ENCODE measurements at places on chromosomes 3 and 15. TPM values are rescaled to one million over a fixed set of nuclear protein-coding genes. Genes with fewer than 3 reads are reported as not detected.

- no peak for DNase-seq
These were observed 192.6 kb downstream of the RAP2B start for GRCh38 chr3:153354641-153355040.

The ISLR gene
- total RNA-seq: 110 TPM

GRCh38 chr3:184788751-184789150, 23.2 kb upstream of the VPS8 start:
- no peak for DNase-seq

The LEKR1 gene
- 2.7 TPM for total RNA-seq

DNA sequence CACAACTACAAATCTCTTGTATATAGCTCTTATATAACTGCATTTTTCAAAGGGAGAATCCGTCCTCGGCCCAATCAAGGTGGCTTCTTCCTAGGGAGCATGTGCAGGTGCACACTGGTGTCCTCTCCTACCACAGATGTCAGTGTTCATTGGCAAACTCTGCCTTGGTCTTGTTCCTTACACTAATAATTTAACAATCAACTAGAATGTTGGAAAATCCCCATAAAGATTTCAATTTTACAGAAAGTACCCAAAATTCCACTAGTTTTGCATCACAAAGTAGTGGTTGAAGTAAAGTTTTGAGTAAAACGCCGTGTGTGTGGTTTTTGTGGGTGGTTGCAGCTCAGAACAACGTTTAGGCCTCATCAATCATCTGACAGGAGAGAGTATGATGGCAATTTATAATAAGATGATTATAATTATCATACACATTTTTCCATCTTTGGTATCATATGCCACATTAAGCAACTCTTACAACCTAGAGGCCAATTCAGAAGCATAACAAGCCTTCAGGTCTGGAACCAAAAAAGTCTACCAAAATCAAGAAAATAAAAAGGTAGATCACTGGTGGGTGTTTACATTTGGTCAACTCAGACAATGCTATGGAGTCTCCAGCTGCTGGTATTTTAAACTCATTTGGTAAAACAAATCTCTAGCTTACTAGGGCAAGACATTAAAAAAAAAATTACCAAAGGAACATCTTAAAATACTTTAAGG, 128.9 kb upstream of the BHLHE40 start:
- no peak for DNase-seq

The HLTF gene
- total RNA-seq: 72.7 TPM

DNA sequence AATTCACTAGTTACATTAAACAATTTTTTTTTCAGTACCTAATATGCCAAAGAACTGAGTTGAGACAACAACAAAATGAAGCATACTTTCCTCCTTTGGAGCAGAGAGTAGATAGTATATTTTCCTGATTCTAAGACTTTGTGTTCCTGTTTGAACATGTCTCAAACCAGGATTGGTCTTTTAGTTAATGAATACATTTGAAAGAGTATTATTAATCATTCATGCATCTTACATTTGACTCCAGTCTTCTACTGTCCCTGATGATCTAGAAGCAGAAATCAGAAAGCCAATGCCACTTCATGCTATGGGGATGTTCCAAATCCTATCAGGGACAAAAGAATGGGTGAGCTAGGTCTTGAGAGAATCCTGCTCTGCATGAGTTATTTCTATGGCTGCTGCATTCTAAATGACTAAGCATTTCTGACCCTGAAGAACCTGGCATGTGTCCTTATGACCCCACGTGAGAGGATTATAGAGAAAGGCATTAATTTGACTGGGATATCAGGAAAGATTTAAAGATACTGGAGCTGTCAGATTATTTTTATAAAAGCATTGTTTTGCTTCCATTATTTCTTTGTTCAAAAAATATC, 32.9 kb upstream of the MBNL1 start:
- no peak for DNase-seq

- DNase-seq: no peak
These were observed 556 bp downstream of the CAMK2N2 start for GRCh38 chr3:184260724-184261269.

GRCh38 chr15:62212741-62213140, 47.7 kb upstream of the C2CD4B start:
- no peak for DNase-seq

The MAP6D1 gene
- 2.0 TPM for total RNA-seq

The CFAP100 gene
- not detected for total RNA-seq

DNA sequence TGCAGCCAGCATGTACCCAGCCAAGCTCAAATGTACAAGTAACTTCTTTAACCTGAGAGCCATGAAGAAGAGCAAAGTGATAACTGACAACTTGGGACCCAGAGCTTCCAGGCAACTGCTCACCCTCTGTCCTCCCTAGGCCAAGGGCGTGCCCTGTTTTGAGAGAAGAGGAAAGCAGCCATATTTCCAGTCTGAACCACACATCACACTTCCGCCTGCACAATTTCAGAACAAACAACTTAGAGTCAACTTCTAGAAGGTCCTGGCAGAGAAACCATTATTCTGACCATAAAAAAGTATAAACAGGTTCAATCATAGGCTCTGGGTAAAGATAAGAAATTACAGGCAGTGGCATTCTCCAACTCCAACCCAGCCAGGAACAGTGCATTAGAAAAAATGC, 50.1 kb downstream of the ITGB5 start:
- DNase-seq: no peak

GRCh38 chr3:42544492-42545283, 37.1 kb downstream of the SEC22C start:
- DNase-seq: peak; percentile 33

The TEX9 gene
- 17.3 TPM for total RNA-seq

DNA sequence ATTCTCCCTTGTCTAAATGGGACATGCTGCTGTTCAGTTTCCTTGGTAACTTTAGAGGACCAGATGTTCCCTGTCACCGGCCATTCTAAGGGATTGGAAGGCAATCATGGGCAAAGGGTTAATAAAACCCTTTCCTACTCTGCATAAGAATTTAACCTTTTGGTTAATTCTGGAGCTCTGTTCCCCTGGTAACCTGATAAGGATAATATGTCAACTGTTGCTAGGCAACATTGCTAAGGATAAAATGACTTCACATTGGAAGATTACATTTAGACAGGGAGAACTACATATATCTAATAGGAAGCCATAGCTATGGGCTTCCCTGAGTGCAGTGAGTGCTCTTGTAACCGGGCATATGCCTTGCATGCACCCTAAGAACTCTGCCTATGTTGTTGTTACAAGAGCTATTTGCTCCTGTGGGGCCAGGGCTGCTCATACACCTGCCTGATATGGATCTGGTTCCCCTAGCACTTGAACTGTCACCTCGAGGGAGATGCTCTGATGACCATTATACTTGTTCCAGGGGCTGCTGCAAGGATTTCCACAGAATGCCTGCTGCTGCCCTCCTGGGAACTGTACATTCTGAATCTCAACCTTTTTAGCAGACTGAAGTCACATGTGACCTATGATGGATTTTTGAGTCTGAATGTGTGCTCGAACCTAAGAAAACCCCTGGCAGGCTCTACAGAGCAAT, 326.3 kb upstream of the PDZRN3 start:
- DNase-seq: no peak

The LTF gene
- 3.3 TPM for total RNA-seq

- no peak for DNase-seq
These were observed 131.6 kb upstream of the RASGRP1 start for GRCh38 chr15:38696109-38696727.

- no peak for DNase-seq
These were observed 38.4 kb downstream of the PAQR5 start for GRCh38 chr15:69337138-69337537.

DNA sequence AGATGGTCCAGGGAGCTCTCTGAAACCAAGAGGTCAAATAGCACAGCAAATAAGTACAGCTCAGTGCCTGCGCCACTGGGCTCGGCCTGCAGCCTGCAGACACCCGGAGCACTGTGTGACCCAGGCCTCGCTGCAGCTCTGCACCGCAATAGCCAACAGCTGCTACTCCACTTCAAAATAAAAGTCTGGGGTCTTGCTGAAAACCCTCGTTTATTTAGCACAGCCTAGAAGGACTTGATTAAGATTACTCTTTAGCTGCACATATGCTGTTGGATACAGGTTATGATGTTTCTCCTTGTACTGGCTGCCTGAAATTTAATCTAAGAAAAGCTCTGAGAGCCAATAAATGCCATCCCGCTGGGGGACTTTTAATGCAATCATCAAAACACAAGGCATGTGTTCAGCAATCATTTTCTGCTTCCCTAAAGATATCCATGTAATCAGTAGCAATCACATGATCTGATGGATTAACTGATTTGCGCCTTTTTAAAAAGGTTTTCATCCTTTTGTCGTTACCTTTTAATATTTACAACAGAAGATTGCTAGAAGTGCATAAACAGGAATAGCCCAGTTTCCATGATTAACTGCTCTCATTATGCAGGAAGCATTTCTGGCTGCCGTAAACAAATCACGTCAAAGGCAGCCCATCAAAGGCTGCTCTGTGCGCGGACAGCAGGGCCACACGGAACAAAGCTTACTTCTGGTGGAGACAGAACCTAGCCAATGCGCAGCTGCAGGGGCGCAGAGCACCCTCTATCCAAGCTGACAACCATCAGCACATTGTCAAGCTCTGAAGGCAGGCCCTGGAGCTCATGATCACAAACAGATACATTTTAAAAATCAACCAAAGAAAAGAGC, 58.8 kb downstream of the CLASP2 start:
- peak; percentile 73 for DNase-seq

DNA sequence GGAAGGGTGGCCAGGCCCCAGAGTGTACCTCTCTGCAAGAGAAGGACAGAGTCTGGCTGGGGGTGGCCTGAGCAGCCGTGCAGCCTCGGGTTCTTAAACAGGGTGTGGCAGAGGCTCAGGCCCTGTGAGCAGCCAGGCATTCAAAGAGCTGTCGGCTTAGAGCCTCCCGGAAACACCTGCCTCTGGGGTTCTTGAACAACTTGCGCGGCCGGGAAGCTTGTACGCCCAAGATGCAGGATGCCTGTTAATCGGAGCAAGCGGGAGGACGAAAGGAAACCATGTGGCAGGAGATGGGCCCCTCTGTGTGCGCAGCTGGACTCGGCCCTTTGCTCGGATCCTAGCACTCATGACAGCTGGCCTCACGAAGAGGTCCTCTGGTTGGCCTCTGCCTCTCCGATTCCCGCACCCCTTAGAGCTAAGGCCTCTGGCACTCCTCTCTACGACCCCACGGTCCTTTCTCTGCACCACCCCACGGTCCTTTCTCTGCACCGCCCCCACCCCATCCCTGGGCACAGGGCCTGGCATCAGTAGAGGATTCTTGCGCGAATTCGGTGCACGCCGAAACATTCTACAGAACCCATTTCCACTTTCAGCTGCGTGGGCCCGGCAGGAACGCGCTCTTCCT, 23.9 kb upstream of the TXNRD3 start:
- no peak for DNase-seq

DNA sequence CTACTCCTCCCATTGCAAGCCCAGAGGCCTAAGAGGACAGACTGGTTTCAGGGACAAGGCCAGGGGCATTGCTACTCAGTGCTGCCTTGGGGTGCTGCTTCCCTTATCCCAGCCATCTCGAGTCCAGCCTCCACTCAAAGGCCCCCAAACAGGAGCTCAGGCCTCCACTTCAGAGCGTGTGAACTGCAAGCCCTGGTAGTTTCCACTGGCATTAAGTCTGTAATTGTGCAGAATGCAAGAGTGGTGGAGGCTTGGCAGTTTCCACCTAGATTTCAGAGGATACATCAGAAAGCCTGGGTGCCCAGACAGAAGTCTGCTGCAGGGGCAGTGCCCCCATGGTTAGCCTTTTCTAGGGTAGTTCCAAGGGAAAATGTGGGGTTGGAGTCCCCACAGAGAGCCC, 192.8 kb upstream of the ST8SIA2 start:
- no peak for DNase-seq

The PRSS50 gene
- 0.26 TPM for total RNA-seq

GRCh38 chr15:41501931-41502794, 8.5 kb downstream of the ITPKA start:
- no peak for DNase-seq

GRCh38 chr15:38042707-38043445, 108.4 kb downstream of the TMCO5A start:
- no peak for DNase-seq

DNA sequence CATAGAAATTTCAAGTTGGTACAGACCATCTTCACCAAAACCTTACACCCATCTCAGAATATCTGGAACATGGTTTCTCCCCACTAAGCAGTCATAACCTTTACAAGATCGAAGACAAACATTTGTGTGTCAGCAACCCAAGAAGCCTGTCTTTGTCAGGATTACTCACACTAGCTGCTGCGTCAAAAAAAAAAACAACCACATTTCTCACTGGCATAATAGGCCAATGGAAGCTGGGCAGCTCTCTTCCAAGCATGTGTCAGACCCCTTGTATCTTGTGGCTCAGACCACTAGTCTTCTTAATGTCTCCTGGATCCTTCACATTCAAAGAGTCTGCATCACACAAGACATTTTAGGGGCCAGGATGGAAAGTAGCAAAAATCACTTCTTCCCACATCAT, 266.9 kb upstream of the IGF1R start:
- DNase-seq: no peak

The MRPL46 gene
- 17.7 TPM for total RNA-seq

- no peak for DNase-seq
These were observed 189.3 kb upstream of the TSC22D2 start for GRCh38 chr3:150218841-150219240.

DNA sequence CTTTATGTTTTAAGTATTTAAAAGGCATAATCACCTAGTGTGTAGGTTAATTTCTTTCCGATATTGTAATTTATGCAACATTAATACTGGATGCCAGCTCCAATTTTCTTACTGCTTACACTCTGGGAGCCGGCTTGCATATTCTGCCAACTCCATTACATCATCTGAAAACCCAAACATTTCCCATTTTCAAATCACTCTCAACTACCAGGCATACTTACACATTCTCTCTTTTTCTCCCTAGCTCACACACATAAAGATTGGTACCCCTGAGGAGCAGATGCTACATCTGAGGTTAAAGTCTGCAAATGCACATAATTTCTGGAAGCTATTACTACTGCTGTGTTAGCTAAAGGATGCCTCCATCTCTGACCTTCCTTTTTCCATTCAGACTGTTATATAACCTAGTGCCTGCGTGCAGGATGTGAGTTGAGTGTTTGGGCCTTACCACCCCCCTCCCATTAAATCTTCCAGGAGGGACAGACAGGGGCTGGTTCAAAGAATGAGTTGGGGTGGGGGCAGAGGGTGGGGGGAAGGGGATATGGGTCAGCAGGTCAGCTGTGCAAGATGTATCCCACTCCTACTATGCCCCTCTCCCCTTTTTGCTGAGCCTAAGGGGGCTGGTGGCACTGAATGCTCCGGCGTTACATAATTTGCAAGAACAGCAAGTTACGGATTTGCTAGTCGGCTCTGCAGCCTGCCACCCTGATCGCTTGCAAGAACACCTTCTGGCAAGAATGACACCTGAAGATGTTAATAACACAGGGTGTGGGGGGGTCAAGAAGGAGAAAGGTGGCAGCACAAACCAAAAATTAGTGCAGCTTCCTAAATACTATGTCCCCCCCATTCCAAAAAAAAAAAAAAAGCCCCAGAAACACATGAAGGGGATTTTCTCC, 2.5 kb downstream of the RORA start:
- DNase-seq: no peak

DNA sequence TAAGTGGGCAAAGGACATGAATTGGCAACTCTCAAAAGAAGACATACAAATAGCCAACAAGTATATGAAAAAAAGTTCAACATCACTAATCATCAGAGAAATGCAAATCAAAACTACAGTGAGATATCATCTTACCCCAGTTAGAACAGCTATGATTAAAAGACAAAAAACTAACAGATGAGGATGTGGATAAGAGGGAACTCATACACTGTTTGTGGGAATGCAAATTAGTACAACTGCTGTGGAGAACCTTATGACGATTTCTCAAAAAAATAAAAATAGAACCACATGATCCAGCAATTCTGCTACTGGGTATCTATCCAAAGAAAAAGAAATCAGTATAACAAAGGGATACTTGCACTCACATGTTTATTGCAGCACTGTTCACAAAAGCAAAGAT, 28.6 kb downstream of the NEK10 start:
- DNase-seq: no peak

The CEP19 gene
- total RNA-seq: 3.8 TPM

The CNTN4 gene
- 56.6 TPM for total RNA-seq

Measured in urinary bladder (tissue), 4 donors.